NCI-H1092 (cell line): ENCODE measurements at places on chromosomes 5 and 9.

- no peak for DNase-seq
These were observed 349.9 kb upstream of the CDH6 start for GRCh38 chr5:30843541-30843940.

DNA sequence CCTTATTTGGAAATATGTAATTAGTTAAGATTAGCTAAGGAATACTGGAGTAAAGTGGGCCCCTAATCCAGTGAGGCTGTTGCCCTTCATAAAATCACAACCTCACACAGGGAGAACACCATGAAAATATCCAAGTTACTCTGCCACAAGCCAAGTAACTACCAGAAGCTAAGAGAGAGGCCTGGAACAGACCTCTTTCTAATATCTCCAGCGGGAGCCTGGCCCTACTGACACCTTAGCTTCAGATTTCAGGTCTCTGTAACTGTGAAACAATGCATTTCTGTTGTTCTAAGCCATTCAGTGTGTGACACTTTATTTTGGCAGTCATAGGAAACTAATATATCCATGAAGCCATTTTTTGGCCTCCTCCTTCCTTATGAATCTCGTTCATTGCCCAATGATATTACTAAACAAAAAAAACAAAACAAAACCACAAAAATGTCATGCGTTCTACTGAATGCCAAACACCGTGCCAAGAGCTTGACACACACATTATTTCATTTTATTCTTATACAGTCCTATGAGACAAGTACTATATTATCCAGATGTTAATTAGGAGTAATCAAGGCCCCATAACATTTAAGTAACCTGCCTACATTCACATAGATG is 699.0 kb downstream of the MAT2B start:
- no peak for DNase-seq

DNA sequence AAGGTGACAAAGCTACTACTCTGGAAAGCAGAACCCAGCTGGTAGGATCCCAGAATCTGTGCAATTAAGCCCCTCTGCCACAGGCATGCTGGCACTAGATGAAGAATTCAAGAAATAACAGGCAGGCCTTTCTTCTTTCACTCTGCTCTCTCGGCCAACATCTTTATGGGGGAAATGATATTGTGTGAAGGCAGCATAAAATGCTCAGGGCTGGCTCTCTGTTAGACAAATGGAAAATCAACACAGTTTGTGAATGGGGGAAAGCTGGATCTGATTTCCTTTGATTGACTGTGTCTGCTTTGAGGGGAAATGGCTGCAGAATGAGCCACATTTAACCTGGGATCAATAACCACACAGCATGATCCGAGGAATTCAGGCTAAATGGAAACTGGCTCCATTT is 29.1 kb upstream of the AKNA start:
- no peak for DNase-seq

GRCh38 chr5:165185716-165186115 is 1680.3 kb downstream of the MAT2B start:
- DNase-seq, result no peak

- no peak for DNase-seq
These were observed 131.5 kb upstream of the GRHPR start for GRCh38 chr9:37290940-37291485.
